Hematopoietic multipotent progenitor cell treated with erythropoietin and hydrocortisone succinate and interleukin-3 and kit ligand, for 8 days (in vitro differentiated cells): ENCODE measurements at places on chromosomes 12 and 14.

GRCh38 chr14:91008759-91009409, 51.6 kb downstream of the RPS6KA5 start:
- DNase-seq, result no peak

- DNase-seq, result no peak
These were observed 554.9 kb downstream of the NRXN3 start for GRCh38 chr14:78725086-78725485.

GRCh38 chr12:19183121-19183838, 53.7 kb downstream of the PLEKHA5 start:
- DNase-seq, result no peak

GRCh38 chr12:130371296-130371695, 33.6 kb downstream of the PIWIL1 start:
- DNase-seq, result no peak

DNA sequence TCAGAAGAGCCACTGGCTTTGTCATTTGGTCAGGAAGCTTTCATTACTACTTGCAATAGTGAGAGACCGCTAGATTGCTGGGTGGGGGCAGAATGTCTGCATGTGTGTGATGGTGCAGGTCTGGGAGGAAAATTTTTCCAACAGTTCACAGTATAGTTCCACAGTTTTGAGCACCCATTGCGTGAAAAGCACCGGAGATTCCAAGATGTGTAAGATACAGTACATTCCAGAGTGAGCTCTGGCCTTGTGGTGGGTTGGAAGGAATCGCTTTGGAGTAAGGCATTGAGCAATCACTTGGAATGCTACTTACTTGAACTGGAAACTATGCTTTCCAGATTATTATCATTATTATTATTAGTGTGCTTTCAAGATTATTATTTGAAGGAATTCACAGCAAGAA, 47.6 kb upstream of the FRMD6 start:
- no peak for DNase-seq
